ENCODE measurements at places on chromosomes 16 and 17.

- DNase-seq, result no peak
Measured at GRCh38 chr17:19645734-19646201, 2.8 kb upstream of the ALDH3A2 start.

- no peak for DNase-seq
Measured at GRCh38 chr16:73389085-73389484, 341.2 kb upstream of the ZFHX3 start.

- DNase-seq, result peak; percentile 31
Measured at GRCh38 chr16:1152651-1153259, at the start of gene CACNA1H. Gene CACNA1H (plus strand): TSS chr16:1153106. CDS start chr16:1153738, 632 bp downstream.

DNA sequence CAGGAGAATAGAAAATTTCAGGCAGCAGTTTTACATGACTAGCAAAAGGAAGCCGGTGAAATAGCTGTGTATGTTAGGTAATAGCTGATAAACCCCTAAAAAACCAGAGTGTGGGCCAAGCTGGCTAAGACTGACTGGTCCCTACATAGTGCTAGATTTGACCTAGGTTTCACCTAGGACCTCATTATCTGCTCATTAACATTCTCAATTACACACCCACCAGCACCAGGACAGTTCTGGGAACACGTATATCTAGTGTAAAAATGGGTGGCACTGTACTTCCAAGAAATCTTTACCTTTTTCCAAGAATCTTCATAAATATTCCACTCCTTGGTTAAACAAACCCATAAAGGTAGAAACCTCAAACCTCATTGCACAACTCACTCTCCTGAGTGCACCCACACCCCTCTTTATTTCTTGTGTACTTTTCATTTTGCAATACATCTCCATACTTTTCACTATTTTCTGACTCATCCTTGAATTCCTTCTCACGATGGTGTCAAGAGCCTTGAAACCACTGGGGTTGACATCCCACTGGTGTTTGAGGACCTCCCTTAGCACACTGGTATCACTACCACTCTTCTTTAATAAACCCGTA, 262.7 kb upstream of the KCNJ16 start:
- no peak for DNase-seq

DNA sequence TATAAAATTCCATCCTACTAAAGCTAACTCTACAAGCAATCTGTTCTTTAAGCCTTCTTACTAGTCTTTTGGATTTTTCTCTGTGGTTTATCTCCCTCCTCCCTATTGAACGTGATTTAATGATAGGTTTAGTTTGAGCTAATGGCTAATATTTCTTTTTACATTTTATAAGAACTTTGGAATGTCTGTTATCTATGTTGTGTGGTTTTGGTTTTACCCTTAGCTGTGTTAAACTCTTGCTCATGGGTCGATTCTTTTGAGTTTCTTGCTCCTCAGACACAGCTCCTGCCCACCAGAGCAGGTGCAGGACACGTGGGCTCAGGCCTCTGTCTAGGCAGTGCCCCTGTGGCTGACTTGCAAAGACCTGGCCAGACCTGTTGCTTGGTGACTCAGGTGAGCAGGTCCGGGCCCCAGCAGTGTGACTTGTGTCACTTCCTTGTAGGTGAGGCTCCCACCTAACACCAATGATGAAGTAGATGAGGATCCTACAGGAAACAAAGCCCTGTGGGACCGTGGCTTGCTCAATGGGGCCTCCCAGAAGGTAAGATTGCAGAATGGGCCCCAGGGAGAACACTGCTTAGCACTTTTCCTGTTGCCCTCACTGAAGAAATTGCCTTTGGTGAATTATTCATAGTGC, 45.1 kb downstream of the SF3B3 start:
- no peak for DNase-seq

- no peak for DNase-seq
Measured at GRCh38 chr16:54842743-54843423, 87.8 kb upstream of the IRX5 start.

GRCh38 chr17:2412561-2413021, 11.7 kb upstream of the MNT start:
- no peak for DNase-seq

DNA sequence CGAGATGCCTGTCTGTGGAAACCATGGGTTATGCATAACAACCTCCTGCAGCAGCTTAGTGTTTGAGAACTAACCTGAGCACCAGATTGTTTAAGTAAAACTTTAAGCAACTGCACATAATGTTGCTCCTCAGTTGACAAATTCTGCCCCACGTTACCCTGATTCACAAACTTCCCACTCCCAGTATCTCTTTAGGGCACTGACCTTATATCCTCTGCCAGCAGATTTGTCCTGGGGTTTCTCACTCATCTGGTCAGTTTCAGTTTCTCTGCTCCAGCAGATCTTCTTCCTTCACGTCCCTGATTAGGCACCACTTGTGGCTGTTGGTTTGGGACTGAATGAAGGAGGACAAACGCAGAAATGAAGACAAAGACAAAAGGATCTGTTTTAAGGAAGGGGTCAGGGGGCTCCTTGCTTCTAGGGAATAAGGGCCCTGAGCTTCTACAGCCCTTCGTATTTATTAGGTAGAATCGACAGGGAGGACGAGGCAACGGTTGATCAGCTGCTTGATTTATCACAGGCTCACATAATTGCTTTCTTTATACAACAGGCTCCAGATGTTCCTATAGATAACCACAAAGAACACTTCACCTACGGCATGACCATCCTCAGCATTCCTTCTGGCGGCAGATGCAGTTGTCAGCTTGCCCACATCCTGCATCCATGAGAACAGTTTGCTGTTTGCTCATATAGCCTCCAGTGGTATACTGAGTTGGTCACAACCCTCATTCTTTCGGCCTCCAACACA, 13.5 kb upstream of the ZNF689 start:
- DNase-seq, result no peak
